ENCODE measurements at places on chromosomes 5 and 9.

DNA sequence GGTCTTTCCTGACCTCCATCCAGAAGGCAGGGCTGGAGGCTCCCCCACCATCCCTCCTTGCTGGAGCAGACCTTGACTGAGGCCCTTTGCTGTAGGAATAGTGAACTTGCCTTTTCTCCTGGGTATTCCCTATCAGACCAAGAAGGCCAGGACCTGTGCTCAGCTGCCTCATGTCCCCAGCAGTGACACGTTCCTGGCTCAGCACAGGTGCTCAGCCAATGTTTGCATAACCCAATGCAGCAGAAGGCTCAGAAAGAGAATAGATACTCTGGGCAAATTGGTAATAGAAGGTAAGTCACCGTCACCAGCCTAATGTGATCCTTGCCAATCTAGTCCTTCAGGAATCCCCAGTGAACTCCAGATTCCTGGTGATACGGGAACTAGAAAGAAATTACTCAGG lies 96.4 kb downstream of the ACTL7B start:
- no peak for DNase-seq

- no peak for DNase-seq
Observed at GRCh38 chr5:161535762-161536161, 10.8 kb downstream of the GABRB2 start.

DNA sequence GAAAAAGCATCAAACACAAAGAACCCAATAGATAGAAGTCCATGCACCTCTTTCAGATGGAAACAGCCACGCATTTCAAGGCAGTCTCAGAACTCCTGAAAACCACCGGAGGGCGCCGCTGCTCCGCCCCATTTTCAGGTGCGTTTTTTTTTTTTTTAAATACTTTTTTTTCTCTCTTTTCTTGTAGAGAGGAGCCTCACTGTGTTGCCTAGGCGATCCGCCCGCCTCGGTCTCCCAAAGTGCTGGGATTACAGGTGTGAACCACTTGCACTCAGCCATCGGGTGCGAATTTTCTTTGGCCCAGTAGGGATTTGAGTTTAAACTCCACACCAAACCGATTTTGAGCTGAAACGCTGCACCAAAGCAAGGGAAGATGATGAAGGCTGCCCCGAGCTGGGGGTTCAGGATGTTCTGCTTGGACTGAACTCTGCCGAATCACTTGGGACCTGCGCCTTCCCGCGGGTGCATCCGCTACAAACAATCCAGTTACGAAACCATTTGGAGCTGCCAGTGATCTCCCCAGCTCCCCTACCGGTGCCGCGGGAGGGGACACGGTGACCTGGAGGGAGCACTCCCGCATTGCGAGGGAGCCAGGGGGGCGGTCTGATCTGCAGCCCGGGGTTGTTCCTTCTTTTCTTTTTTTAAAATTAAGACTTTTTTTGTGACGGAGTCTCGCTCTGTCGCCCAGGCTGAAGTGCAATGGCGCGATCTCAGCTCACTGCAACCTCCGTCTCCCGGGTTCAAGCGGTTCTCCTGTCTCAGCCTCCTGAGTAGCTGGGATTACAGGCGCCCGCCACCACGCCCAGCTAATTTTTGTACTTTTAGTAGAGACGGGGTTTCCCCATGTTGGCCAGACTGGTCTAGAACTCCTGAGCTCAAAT lies 1.4 kb downstream of the PTGR1 start:
- peak; percentile 85 for DNase-seq

GRCh38 chr9:89955144-89955543 lies 350.3 kb downstream of the GADD45G start:
- no peak for DNase-seq

DNA sequence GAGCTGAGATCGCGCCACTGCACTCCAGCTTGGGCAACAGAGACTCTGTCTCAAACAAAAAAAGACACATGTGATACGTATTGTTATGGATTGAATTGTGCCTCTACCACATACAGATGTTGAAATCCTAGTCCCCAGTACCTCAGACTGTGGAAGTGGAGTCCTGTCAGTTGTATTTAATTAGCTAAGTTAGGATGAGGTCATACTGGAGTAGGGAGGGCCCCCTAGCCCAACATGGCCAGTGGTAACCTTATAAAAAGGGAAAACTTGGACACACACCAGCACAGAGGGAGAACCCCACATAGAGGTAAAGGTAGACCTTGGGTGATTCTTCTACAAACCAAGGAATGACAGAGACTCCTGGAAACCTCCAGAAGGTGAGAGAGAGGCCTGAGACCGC lies 119.8 kb downstream of the GADD45G start:
- no peak for DNase-seq

- DNase-seq, result no peak
Observed at GRCh38 chr5:132837868-132838267, 7.4 kb upstream of the SHROOM1 start.

DNA sequence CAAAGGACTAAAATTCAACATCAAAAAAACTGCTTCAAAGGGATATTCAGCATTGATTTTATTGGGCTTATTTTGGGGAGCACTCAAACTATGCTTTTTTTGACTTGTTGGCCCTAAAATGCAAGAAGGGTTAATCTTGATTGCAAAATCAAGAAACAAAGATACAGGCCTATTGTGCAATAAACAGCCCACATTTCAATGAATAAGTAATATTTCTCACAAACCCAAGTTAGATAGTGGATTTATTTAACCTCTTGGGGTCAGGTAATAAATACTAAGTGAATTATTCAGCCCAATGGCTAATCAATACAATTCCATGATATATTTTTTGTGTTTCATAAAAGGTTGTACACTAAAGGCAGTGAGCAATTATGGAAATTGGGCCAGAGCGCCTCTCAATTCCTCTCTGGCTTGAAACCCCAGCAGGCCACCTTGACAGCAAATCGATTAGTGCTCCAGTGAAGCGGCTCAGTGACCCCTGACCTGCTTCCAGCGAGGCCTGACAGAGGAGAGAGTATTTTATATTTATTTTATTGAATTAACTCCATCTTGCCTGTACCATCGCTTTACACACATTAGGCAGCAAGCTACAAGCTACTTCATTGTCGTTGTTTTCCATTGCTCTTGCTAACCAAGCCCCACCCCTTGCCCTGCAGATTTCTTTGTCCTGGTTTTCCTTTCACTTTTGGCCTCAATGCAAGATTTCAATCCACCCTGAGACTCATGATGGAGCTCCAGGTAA lies 65.5 kb downstream of the EBF1 start:
- no peak for DNase-seq

- DNase-seq, result no peak
Observed at GRCh38 chr5:17241635-17242034, 24.2 kb downstream of the BASP1 start.

GRCh38 chr9:22052376-22052945 lies 43.4 kb upstream of the CDKN2B start:
- no peak for DNase-seq

GRCh38 chr5:82721087-82721410 lies 356.1 kb downstream of the TMEM167A start:
- DNase-seq, result no peak

DNA sequence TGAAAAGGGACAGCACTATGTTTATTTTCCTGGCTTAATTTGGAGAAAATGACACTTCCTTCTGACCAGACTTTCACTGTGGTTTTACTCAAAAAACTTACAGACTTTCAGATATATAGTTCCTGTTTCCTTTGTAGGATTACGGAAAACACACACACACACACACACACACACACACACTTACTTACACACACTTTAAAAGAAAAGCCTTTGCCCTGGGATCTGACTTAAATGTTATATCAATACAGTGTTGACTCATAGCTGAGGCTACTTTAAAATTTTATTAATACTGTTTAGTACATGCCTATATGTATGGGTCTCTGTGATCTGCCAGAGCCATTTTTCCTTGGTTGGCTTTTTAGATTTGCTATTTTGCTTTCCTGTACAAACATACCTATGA lies 758.3 kb downstream of the DNAH5 start:
- no peak for DNase-seq

- no peak for DNase-seq
Observed at GRCh38 chr9:34991607-34992375, 2.2 kb downstream of the DNAJB5 start.

GRCh38 chr5:39400713-39401578 lies 23.8 kb downstream of the DAB2 start:
- no peak for DNase-seq

- DNase-seq, result no peak
Observed at GRCh38 chr9:78930281-78930680, 633.4 kb downstream of the PSAT1 start.

DNA sequence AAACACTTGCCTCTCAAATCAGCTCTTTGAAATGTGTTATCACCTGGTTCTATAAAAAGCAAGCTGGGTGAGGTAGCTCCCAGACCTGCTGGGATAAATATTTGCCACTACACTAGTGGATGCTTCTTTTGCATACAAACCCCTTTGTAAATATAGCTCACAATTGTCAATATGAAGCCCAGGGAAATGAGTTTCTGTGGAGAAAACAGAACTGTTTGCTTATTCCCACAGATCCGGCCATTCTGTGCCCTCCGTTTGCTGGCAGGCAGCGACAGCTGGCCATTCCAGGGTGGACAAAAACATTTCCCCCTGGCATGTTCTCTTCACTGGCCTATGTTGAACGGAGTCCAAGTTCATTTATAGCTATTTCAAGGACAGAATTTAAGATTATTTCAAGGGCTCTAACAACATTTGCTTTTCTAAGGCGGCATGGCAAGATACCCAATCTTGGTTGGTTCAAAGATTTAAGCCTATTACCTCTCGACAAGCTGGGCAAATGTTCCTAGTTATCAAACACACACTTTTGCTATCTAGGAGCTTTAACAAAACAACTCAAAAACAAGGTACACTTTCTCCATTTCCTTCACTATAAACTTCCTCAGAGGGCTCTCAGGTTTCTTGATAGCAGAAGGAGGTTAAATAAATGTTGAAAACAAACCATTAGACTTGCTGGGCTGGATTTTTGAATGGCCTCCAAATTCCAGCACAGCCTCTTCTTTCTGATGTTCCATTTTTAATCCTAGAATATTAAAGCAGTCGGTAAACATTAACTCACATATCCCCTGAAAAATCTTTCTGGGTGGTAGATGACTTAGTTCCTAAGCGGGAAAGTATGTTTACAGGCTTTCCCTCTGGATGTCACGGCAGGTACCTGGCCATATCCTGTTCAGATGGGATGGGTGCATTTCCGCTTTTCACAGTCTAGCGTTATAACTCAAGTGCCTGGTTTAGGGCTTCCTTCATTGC lies 332.3 kb downstream of the PLK2 start:
- no peak for DNase-seq

- no peak for DNase-seq
Observed at GRCh38 chr9:99066571-99066970, 38.3 kb upstream of the TGFBR1 start.

GRCh38 chr5:151293624-151294023 lies 9.9 kb downstream of the SLC36A3 start:
- no peak for DNase-seq

- no peak for DNase-seq
Observed at GRCh38 chr5:107831612-107832395, 161.1 kb upstream of the EFNA5 start.

DNA sequence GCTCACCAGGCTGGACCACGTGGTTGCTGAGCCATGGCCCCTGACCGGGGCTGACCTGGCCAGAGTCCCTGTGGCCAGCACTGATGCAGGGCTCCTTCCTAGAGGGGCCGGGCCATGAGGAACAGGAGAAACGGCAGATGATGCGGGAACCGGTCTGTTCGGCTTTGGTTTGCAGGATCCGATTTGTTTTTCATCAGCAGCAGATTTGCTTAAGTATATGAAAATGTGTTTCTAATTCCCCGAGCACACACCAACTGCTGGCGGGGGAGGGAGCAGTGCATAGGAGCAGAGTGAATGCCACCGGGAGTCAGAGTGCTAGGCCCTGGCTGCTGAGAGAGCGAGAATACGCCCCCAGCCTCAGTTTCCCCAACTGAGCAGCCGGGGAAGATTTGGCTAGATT lies 13.6 kb downstream of the NTNG2 start:
- DNase-seq, result no peak

- no peak for DNase-seq
Observed at GRCh38 chr5:39137819-39138451, 63.7 kb upstream of the RICTOR start.

DNA sequence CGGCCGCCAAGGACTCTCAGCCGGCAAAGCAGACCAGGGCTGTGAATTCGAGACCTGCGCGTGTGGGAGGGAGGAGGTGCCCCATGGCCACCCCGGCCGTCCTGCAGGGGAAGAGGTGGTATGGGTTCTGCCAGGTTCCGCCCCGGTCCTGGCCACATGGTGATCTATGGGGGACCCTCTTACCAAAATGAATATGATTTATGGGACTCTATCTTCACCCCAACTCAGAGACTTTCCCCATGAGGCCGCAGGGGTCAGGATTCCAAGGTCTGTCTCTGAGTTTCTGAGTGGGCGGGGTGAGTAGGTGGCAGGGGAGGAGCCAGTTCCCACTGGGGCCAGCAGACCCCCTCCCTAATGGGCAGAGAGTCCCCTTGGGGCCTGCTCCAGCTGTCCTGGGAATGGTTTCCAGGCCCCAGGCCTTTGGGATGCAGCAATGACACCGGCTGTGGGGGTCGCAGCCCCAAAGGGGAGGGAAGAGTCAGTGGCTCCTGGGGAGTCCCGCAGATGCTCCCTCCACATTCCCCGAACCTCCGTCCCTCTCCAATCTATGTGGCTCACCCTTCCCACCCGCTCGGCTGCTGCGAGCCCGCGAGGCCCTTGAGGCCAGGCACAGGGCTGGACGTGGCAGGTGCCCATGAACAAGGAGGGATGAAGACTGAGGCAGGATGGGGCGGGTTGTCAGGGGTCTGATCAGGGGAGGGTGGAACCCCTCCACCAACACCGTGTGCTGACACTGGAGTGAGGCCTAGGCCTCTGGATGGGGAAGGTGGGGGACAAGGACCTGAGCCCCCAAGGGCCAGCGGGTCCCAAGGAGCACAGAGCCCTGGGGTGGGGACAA lies 20.1 kb upstream of the NOTCH1 start:
- DNase-seq, result no peak

DNA sequence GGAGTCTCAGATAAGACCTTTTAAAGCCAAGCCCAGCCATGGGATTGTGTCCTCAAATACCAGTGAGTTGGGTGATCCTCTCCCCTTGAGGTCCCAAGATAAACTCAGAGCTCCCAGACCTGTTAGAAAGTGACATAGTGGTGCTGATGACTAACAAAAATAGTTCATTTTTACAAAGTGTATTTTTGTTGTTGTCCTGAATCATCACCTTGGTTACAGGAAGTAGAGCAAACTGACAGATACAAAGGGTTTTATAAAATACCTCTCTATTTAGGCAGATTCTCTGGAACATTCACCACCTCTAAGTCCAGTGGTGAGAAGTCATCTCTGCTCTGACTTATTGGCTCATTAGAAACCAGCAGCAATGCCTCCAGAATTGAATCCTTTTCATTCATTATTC lies 259.3 kb downstream of the CEMIP2 start:
- no peak for DNase-seq
